ENCODE measurements at places on chromosomes 4 and X. TPM values are rescaled to one million over a fixed set of nuclear protein-coding genes. Genes with fewer than 3 reads are reported as not detected.

HMGN5 gene
- total RNA-seq = 1.7 TPM

NSDHL gene
- total RNA-seq = 17.2 TPM

DCAF12L2 gene
- total RNA-seq = 1.6 TPM

TMPRSS11F gene
- not detected for total RNA-seq

CD40LG gene
- not detected for total RNA-seq

TMEM154 gene
- 0.31 TPM for total RNA-seq

SLC7A11 gene
- 7.1 TPM for total RNA-seq

ADH6 gene
- not detected for total RNA-seq

C1QTNF7 gene
- 0.07 TPM for total RNA-seq

F8 gene
- 2.1 TPM for total RNA-seq

SHROOM3 gene
- 55.8 TPM for total RNA-seq

IL1RAPL2 gene
- total RNA-seq = 0.03 TPM

WNK3 gene
- 13.0 TPM for total RNA-seq

PPARGC1A gene
- 2.0 TPM for total RNA-seq

HSFX4 gene
- not detected for total RNA-seq

GUCY1B1 gene
- total RNA-seq = 5.1 TPM

CT45A9 gene
- not detected for total RNA-seq

NAP1L2 gene
- total RNA-seq = 12.2 TPM

GPR82 gene
- not detected for total RNA-seq

HSFX1 gene
- total RNA-seq = 0.76 TPM

TRPC3 gene
- 0.21 TPM for total RNA-seq

FHIP1A gene
- 24.2 TPM for total RNA-seq

ARR3 gene
- not detected for total RNA-seq

RNF212 gene
- total RNA-seq = 59.8 TPM

DKK2 gene
- not detected for total RNA-seq

NOX1 gene
- not detected for total RNA-seq

IDUA gene
- total RNA-seq = 4.6 TPM

FRG2 gene
- 0.18 TPM for total RNA-seq

NRK gene
- total RNA-seq = 2.5 TPM

ERVMER34-1 gene
- 3.4 TPM for total RNA-seq

SYAP1 gene
- total RNA-seq = 28.5 TPM

UNC5C gene
- total RNA-seq = 0.45 TPM

CPE gene
- 32.6 TPM for total RNA-seq

MAB21L2 gene
- not detected for total RNA-seq

SPANXB1 gene
- total RNA-seq = not detected

DRP2 gene
- total RNA-seq = 0.26 TPM

ATP6AP2 gene
- total RNA-seq = 112 TPM

HMX1 gene
- 2.0 TPM for total RNA-seq

GPRASP2 gene
- total RNA-seq = 20.8 TPM

TRMT10A gene
- 3.8 TPM for total RNA-seq

HTR2C gene
- total RNA-seq = 3.2 TPM

HAND2 gene
- not detected for total RNA-seq

NXF2 gene
- not detected for total RNA-seq

GYG2 gene
- 40.5 TPM for total RNA-seq

CC2D2A gene
- 12.9 TPM for total RNA-seq

FAM241A gene
- 0.21 TPM for total RNA-seq
